ENCODE measurements at places on chromosomes 2 and 18. TPM values are rescaled to one million over a fixed set of nuclear protein-coding genes. Genes with fewer than 3 reads are reported as not detected.

- no peak for ATAC-seq
Measured at GRCh38 chr2:46365913-46366667, 68.9 kb downstream of the EPAS1 start.

GRCh38 chr2:238949710-238950345 lies 101.9 kb downstream of the TWIST2 start:
- ATAC-seq = no peak

GCG gene
- total RNA-seq = not detected

ACAA2 gene
- total RNA-seq = 54.0 TPM

C2orf80 gene
- 213 TPM for total RNA-seq

ZNF532 gene
- 161 TPM for total RNA-seq

LINC00305 gene
- total RNA-seq = not detected

- no peak for ATAC-seq
Measured at GRCh38 chr2:100038011-100038410, 104.4 kb downstream of the AFF3 start.

C2orf72 gene
- total RNA-seq = 0.28 TPM

DNA sequence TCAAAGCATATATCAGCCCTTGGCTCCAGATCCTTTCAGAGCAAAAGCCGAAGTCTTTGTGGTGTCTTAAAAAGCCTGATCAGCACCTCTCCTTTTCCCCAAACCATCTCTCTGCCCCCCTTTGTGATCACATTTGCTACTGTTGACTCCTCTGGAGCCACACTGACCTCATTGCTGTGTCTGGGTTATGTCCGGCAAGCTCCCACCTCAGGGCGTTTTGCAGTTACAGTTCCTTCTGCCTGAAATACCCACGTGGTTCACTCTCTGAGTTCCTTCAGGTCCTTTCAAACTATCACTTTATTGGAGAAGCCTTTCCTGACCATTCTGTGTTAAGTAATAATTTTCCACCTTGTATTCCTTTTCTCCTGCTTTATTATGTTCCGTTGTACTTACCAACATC lies 11.8 kb downstream of the C2orf69 start:
- ATAC-seq = no peak

DNA sequence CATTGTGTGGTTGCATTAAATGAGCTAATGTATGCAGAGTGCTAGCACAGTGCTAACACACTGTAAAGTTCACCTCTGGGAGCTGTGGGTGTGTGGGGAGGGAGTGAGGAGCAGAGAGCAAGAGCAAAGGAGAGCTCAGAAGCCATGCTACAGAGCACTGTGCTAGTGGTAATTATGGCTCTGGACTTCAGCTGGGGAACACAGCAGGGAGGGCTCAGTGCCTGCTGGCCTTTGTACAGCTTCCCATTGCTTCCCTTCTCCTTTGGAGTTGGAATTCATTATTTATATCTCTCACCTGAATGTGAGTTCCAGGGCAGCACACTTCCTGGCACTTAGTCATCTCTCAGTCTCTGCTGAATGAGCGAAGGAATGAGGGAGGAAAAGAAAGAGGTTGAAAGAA lies 2.5 kb upstream of the PLA2R1 start:
- ATAC-seq = no peak

GRCh38 chr2:40120026-40120425 lies 331.9 kb downstream of the SLC8A1 start:
- ATAC-seq = no peak

CTAGE1 gene
- total RNA-seq = 0.13 TPM

- ATAC-seq = no peak
Measured at GRCh38 chr2:154963511-154963910, 265.0 kb downstream of the KCNJ3 start.

DNA sequence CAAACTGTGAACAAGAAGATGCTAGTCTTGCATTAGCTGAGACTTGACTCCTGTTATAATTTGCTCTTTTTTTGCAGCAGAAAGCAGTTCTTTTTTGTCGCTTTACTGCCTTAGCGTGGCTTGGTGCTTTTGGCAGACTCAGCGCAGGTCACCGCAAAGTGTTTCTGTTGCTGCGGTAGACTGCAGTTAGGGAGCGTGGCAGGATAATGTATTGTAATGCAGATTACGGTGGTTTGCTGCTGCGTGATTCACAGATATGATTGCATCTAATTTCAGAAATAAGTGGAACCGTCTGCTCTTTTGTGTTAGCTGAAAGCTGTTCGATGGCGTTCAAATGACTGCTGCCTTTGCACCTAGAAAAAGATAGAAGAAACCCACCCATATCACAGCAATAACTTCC lies 131.6 kb upstream of the SATB2 start:
- ATAC-seq = peak; percentile 82

ITPRIPL1 gene
- 3.7 TPM for total RNA-seq

Data from motor neuron (in vitro differentiated cells).